ENCODE measurements at places on chromosomes 11 and 22.
A peak's percentile ranks its signal among the peaks of the same experiment; 100 is the strongest.

- no peak for DNase-seq
Measured at GRCh38 chr11:1939006-1939625, 8.0 kb upstream of the MRPL23 start.

DNA sequence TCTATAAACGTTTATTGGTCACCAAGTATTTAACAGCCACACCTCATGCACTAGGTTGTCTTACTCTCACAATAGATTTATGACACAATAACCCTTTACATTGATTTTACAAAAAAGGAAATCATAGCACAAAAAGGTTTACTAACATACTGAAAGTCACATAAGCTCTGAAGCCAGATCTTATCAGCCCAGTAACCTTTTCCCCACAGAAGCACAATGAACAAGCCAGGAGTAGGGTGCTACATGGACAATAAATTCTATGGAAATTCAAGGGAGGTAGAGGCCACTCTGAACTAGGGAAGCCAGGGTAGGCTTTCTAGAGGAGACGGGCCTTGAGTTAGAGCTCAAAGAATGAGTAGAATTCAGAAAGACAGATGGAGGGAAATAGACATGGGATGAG lies 633.5 kb upstream of the CADM1 start:
- DNase-seq: no peak

GRCh38 chr11:65187971-65188461 lies 6.3 kb downstream of the CAPN1 start:
- no peak for DNase-seq

DNA sequence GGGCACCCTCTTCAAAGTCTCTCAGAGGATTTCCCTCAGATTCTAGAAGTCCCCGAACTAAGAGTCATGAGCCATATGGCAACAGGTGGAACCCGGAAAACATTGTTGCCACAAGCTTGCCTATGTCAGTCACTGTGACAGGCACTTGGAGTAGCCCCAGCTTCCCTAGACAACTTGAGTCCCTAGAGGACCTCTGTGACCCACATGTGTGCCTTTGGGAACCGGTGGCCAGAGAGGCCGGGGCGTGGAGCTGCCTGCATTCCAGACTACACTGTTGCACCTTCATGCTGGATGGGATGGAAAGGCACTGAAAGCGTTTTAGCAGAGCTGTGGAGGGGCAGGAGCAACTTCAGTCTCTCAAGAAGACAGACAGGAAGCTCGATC lies 12.1 kb downstream of the SLC37A2 start:
- DNase-seq: peak; percentile 12

- DNase-seq: no peak
Measured at GRCh38 chr22:29988719-29989118, 91.5 kb upstream of the HORMAD2 start.

GRCh38 chr11:87438416-87438815 lies 400.7 kb downstream of the TMEM135 start:
- no peak for DNase-seq

- no peak for DNase-seq
Measured at GRCh38 chr11:44007481-44008087, 40.2 kb upstream of the ACCSL start.

GRCh38 chr11:59273373-59273841 lies 60.7 kb upstream of the MPEG1 start:
- DNase-seq: peak; percentile 51

DNA sequence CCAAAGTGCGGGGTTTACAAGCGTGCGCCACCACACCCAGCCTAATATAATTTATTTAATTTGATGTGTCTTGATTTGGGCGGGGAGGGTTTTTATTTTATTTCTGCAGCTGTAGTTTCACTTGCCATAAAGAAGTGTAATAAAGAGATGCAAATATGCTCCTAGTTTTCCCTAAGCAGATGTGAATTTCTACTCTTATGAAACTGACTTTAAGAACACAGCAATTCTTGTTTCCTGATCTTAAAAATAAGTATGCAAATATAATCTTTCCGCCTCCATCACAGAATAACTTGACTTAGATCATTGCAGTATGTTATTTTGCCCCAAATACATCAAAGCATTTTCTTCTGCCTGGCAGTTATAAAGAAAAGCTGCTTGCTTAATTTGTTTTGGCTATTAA lies 4.4 kb downstream of the SPCS2 start:
- no peak for DNase-seq

- DNase-seq: no peak
Measured at GRCh38 chr22:48755059-48755949, 1072.4 kb downstream of the BRD1 start.

Measured in GM10248 (cell line).